Tibial nerve (tissue), 4 donors: ENCODE measurements at places on chromosomes 13 and 19. TPM values are rescaled to one million over a fixed set of nuclear protein-coding genes. Genes with fewer than 3 reads are reported as not detected.

Gene KLK12
- not detected for total RNA-seq

GRCh38 chr13:59607780-59608233, 555.9 kb downstream of the DIAPH3 start:
- no peak for DNase-seq

DNA sequence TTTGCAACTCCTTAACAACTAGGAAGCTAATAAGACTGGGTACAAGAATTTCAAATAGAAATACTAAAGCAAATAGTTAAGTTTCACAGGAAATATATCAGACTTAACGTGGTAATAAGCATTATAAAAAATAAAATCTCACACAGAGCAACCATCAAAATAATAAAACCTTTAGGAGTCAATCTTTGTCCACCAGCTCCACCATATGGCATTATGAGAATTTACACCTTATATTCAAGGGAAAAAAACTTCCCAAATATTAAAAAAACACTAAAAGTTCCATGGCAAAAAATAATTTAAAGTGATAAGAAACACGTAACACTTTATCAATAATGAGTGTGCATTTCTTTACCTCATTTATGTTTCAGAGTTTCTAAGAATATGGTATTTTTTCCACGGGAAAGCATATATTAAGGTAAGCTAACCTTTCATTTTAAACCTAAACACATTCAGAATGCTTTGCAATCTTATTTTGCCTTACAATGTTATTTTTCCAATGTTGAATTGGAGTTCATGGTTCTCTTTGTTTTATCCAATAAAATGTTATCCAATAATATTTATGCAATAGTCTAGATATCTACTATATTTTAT, 423.2 kb upstream of the SGCG start:
- no peak for DNase-seq

GRCh38 chr13:73970421-73971055, 163.7 kb downstream of the KLF12 start:
- no peak for DNase-seq
